ENCODE measurements at places on chromosomes 13 and 19. TPM values are rescaled to one million over a fixed set of nuclear protein-coding genes. Genes with fewer than 3 reads are reported as not detected.

Gene RNASEH2B
- total RNA-seq = 55.9 TPM

Gene EHD2
- total RNA-seq = 164 TPM

Gene ZNF71
- total RNA-seq = 8.7 TPM

Gene ICAM4
- 0.75 TPM for total RNA-seq

Gene DACT3
- 6.2 TPM for total RNA-seq

Gene HSPB6
- total RNA-seq = 49.6 TPM

Gene ZNF541
- total RNA-seq = 0.12 TPM

Gene CEACAM1
- total RNA-seq = under 0.01 TPM

Gene RNASEH2A
- 32.0 TPM for total RNA-seq

Gene HMGB1
- total RNA-seq = 693 TPM

Gene NLRP11
- total RNA-seq = not detected

Gene CRLF1
- 1.00 TPM for total RNA-seq

Gene LRRC8E
- total RNA-seq = 10.7 TPM

Gene LRRC63
- total RNA-seq = 0.22 TPM

Gene HIPK4
- total RNA-seq = not detected

Gene PSG2
- total RNA-seq = 0.12 TPM

Gene S1PR5
- 0.12 TPM for total RNA-seq

Gene COL4A1
- total RNA-seq = 43.2 TPM

Gene STARD13
- total RNA-seq = 29.1 TPM

Gene KIR3DL1
- total RNA-seq = not detected

Gene ERICH6B
- total RNA-seq = not detected

Gene ZMYM5
- 15.9 TPM for total RNA-seq

Gene SHKBP1
- total RNA-seq = 32.9 TPM

Gene TLE2
- 1.7 TPM for total RNA-seq

Gene FFAR2
- total RNA-seq = not detected

Gene PSG11
- total RNA-seq = not detected

Gene SULT2B1
- not detected for total RNA-seq

Gene ZNF555
- total RNA-seq = 12.1 TPM

Gene KRTDAP
- total RNA-seq = not detected

Gene OVOL3
- total RNA-seq = not detected

Gene KLK5
- total RNA-seq = not detected

Gene NLRP9
- total RNA-seq = not detected

Gene TFDP1
- 53.5 TPM for total RNA-seq

Gene ZNF208
- total RNA-seq = 0.25 TPM

Gene TMEM86B
- total RNA-seq = 1.7 TPM

Gene SIGLEC8
- not detected for total RNA-seq

Gene B9D2
- total RNA-seq = 5.9 TPM

Gene MAP4K1
- 0.55 TPM for total RNA-seq

All from uterine smooth muscle cell (primary cell).